ENCODE measurements at places on chromosomes 11 and 22.

- no peak for DNase-seq
Measured at GRCh38 chr11:60459345-60459744, 3.7 kb downstream of the MS4A1 start.

DNA sequence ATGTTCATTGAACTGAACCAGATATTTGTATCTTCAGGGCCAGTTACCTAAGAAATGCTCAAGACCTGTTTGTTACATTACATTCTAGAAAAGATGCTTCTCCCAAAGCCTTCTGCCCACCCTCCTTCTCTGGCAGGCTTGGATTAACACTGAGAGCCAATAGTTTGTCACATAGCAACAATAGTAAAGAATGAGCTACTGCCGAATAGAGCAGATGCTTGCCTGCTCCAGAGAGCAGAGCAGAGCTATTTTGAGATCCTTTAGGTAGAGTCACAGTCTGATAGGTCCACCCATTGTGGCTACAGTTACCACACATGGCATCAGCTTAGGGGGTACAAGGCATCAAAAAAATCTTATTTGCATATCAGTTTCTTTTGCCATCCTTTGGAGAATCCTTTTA is 13.5 kb upstream of the EP300 start:
- no peak for DNase-seq

- no peak for DNase-seq
Measured at GRCh38 chr22:49369726-49370626, 457.7 kb downstream of the BRD1 start.

DNA sequence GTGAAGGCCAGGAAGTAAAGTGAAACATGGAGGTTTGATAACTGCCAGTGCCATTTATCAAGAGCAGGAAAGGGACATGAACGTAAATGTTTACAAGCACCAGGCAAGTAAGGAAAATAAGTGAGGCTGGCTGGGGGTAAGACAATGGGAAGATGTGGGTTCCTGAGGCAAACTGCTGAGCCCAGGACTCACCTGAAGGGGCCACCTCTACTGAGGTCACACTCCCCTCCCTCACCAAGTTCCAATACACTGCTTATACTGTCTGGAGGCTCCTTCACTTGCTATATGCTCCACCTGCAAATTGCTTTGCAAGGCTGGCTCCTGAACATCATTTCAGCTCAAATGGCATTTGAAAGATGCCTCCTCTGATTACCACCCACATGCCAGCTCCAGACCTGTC is 10.3 kb upstream of the ZC3H12C start:
- DNase-seq: no peak

DNA sequence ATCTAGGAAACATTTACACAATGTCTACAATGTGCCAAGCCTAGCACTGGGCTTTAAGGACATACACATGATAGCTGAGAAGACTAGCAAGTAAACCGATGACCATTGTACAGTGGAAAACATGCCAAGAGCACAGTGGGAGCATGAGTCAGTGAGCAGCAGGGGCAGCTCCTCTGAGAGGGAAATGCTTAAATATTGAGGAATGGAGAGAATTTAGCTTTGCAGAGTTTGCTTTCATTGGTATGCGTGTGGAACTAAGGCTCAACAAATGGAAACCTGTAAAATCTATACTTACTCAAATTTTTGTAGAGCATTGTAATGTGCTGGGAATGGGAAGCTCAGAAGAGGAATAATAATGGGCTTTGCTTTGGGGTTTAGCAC is 282.3 kb downstream of the ST3GAL4 start:
- DNase-seq: peak; percentile 84

DNA sequence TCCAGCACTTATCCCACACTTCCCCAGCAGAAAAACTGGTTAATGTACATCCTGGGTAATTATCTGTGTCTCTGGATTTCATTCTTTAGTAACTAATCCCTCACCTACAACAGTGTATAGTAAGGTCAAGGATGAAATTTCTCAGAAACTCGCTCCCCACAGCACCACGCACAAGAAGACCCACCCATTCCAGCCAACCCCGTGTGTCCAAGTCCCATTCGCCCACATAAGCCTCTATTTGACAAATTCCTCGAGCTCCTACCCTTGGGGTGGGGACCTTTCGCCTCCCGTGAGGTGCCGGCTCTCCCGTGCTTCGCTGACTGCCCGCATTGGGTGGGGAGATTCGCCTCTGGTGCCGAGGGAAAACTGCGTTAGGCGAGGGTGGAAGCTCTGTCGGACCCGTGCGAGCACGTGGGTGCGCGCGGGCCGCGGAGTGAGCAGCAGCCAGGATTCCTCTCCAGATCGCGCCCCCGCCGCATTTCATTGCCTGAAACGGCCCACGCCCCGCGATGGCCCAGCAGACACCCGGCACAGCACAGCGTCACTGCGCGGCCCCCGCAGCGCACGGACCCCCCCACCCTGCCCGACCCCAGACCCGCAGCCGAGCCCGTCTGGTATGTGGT is 866 bp downstream of the EXPH5 start:
- DNase-seq: no peak

GRCh38 chr22:19958083-19959042 is 16.7 kb upstream of the TXNRD2 start:
- DNase-seq: peak; percentile 44

DNA sequence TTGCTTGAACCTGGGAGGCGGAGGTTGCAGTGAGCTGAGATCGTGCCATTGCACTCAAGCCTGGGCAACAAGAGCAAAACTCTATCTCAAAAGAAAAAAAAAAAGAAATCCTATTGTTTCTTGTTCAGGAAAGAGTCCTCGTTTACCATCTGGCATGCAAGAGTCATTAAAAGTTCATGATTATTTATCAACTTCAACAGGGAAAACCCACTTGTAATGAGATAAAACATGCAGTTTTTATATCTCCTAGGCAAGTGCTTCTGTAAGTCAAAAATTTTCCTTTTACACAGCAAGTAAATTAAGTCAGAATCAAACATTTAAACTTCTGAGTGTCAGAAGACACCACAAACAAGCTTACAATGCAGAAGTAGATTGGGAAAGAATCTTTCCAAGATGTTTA is 94.7 kb upstream of the CLPB start:
- DNase-seq: no peak

DNA sequence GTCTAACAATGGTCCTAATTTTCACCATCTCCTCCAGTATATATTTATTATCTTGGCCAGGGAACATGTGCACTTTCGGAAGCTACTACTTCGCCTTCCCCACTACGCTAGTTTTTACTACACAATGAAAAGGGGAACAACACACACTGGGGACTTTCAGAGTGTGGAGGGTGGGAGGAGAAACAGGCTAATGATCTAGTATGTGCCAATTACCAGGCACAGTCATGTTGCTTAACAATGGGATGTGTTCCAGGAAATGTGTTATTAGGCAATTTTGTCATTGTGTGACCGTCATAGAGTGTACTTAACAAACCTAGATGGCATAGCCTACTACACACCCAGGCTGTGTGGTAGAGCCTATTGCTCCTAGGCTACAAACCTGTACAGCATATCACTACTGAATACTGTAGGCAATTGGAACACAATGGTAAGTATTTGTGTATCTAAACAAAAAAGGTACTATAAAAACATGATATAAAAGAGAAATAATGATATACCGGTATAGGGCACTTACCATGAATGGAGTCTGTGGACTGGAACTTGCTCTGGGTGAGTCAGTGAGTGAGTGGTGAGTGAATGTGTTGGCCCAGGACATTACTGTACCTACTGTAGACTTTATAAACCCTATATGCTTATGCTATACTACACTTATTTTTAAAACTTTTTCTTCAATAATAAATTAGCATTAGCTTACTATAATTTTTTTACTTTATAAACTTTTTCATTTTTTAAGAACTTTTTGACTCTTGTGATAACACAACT is 20.1 kb upstream of the CUL5 start:
- DNase-seq: no peak

- DNase-seq: no peak
Measured at GRCh38 chr11:45984192-45984591, 61.7 kb downstream of the LARGE2 start.

GRCh38 chr11:96097844-96098421 is 174.0 kb upstream of the MTMR2 start:
- no peak for DNase-seq
